ENCODE measurements at places on chromosomes 1 and 21. TPM values are rescaled to one million over a fixed set of nuclear protein-coding genes. Genes with fewer than 3 reads are reported as not detected.

Gene GNG12
- total RNA-seq, result 69.6 TPM

Gene FPGT
- total RNA-seq, result 6.7 TPM

Gene CFHR3
- total RNA-seq, result 0.14 TPM

Gene DMRTA2
- 0.26 TPM for total RNA-seq

Gene ASTN1
- not detected for total RNA-seq

Gene LCE1A
- total RNA-seq, result not detected

Gene TPTE
- not detected for total RNA-seq

Gene FAM177B
- total RNA-seq, result not detected

Gene CLCA4
- not detected for total RNA-seq

Gene AQP10
- total RNA-seq, result not detected

Gene FMO2
- total RNA-seq, result not detected

Gene CLDN14
- not detected for total RNA-seq

Gene PPM1J
- 0.75 TPM for total RNA-seq

Gene TEX38
- not detected for total RNA-seq

Data from A549 treated with Mapracorat at 1 μM for 4 hours (cell line).